HCEC 1CT (cell line): ENCODE measurements at places on chromosomes 7 and 10.

DNA sequence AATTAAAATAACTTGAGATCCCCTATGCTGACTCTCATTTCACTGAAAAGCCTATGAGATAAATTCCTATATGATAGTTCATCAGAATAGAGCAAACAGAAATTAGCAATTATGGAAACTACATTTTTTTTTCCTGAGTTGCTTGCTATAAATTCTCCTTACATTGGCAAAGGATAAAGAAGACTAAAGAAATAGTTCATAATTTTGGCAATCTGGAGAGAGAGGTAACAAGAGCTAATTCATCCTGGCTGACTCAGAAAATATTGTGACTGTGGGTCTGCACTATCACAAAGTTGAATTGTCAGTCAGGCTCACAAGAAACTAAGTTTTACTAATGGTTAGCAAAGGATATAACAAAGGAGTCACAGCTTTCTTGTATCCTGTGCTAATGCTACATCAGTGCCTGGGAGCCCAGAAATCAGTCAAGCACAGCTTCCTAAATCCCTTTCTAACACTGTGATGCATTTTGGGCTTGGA, 483.0 kb downstream of the MAGI2 start:
- peak; percentile 70 for DNase-seq

- no peak for DNase-seq
These were observed 286.5 kb upstream of the LRRTM3 start for GRCh38 chr10:66639371-66639770.

- DNase-seq, result no peak
These were observed 329.5 kb downstream of the GPR158 start for GRCh38 chr10:25504306-25504705.

DNA sequence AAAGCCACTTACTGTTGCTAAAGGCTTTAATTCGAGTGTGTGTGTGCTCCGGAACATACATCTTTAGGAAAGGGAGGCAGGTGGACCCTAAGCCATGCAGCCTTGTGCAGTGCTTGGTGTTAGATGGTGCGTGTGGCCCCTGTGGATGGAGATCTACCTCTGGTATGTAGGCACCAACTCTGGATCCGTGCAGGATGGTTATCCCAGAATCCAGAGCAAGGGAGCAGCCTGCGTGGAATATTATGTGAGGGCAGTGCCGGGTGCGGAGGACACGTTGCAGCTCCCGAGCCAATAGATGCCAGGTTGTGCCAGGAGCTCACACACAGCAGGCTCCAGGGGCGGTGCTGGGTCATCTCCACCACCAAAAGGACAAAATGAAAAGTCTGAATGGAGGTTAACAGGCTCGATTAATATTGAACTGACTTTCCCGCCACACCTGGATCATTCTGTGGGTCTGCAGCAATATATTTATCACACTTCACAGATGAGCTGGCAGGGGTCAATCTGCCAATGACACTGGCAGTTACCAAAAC, 143.0 kb upstream of the NPS start:
- no peak for DNase-seq
